ENCODE measurements at places on chromosomes 11 and 22.

GRCh38 chr11:1005928-1006327 lies 30.6 kb downstream of the MUC6 start:
- DNase-seq, result no peak

GRCh38 chr11:12017243-12017678 lies 8.8 kb upstream of the DKK3 start:
- no peak for DNase-seq

GRCh38 chr11:70371241-70371640 lies 27.1 kb upstream of the CTTN start:
- no peak for DNase-seq

GRCh38 chr11:116517077-116517476 lies 255.7 kb downstream of the BUD13 start:
- DNase-seq, result no peak

GRCh38 chr11:60699284-60699691 lies at the start of gene MS4A8:
Gene MS4A8 (plus strand): TSS chr11:60699612. CDS start chr11:60700861, 1,249 bp downstream.
- DNase-seq, result no peak

GRCh38 chr11:126391970-126392632 lies 36.6 kb downstream of the ST3GAL4 start:
- no peak for DNase-seq

DNA sequence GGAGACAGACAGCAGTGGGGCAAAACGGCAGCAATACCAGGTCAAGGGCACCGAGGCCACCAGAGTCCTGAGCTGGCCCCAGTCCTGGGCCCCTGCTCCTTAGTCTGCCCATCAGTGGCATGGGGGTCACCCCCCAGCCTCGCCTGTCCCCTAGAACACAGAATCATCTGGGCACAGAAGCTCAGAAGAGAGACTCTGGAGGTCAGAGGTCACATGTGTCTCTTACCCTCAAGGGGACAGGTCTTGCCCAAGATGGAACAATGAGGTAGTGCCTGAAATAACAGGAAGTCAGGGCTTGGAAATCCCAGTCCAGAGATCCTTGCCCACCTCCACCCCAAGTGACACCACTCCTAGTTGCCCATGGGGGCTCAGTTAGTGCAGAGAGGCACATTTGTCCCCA lies 20.6 kb downstream of the PDE2A start:
- DNase-seq, result no peak

- DNase-seq, result no peak
Measured at GRCh38 chr11:113167599-113167998, 146.8 kb upstream of the TTC12 start.

DNA sequence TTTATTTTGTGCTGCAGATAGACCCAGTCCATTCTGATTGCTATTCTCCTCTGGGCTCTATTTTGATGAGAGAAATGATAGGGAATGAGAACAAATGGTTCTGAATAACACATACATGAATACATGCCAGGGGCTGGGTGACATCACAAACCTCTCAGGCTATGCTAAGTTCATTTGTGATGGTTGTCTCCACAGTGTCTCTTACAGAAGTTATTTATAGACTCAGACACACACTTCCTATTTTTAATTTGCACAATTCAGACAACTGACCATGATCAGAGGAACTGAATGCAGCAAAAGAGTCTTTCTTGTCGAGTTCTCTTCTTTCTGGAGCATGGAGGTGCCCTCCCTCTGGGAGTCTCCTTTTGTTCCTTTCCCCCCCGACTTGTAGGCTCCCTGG lies 991.7 kb downstream of the OPCML start:
- no peak for DNase-seq

- DNase-seq, result no peak
Measured at GRCh38 chr11:11446967-11447366, 93.9 kb upstream of the CSNK2A3 start.

DNA sequence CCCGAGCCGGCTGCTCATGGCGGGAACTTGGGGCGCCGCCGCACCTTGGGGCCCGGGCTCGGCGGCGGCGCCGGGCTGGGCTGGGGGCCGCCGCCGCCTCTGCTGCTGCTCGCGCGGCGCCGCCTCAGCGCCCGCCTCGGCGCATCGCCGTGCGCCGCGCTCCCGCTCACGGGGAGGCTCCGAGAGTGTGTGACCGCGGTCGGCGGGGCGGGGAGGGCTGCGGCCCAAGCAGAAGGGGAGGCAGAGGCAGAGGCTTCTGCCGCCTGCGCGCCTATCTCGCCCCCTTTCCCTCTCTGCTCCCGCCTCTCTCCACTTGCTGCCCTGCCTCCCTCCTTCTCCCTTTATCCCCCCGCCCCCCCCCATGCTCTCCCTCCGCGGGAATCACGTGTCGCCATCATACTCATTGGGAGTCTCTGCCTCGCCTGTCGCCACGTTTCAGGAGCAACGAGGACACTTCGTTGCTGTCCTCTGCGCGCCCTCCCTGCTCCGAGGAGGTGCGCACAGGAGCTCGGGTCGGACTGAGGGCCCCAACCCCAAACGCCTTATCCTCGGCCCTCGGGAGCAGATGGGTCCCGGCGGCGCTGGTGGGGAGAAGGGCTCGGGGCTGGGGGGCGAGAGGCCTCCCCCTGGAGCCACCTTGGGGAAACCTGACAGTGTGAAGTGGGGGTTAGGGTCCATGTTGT lies at the start of gene GUCY1A2:
Gene GUCY1A2 (minus strand): TSS at position 258 of the 683 bp plus-strand sequence. CDS start 421 bp downstream, outside the sequence.
- no peak for DNase-seq

GRCh38 chr22:43169310-43170130 lies 17.4 kb downstream of the TTLL12 start:
- no peak for DNase-seq

DNA sequence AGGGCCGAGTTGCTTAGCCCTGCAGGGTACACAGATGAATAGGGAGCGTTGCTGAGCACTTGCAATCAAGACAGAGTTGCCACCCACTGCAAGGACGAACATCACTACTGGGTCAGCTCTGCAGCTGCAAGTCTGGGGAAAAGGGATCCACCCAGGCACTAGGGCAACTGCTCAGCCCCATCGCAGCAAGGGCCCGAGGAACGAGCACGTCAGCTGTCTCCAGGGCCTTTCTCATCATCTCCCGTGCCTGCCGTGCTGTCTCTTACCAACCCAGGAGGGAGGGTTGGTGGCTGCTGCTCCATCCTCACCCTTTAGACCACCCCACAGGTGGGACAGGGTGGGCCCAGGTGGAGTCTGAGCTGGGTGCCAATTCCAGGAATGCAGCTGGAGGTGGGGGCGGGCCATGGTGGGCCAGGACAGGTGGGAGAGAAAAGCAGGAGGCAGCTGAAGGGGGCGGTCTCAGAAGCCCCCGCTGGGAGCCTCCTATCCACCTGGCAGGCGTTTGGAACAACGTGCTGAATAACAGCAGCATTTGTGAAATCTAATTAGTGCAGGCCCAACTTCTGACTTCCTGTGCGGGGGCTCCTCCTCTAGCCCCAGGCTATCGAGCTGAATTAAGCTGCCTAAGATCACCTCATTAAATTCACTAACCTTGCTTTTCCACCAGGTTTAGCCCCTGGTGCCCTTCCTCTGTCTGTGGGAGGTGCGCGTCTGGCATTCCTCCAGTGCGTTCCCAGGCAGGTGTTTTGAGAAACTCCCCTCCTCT lies 252.5 kb downstream of the ST3GAL4 start:
- DNase-seq, result no peak

DNA sequence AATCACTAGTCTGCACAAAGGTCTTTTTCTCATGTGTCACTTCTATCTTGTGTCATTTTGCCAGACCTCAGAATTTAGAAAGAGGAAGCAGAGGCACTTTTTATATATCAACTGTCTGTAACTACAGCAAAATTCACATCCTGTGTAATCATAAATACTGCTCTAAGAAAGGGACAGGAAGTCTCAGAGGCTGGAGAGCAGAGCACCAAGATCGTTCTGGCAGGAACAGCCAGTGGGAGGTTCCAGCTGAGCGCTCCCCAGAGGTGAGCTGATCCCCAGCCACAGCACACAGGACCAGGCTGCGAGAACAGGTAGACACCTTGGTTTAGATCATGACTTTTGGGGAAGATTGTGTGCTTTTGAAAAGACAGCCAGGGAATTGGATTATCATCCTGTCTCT lies at the start of gene MS4A7:
Gene MS4A7 (plus strand): TSS at position 179 of the 400 bp plus-strand sequence. CDS start 4,610 bp downstream, outside the sequence.
- no peak for DNase-seq

DNA sequence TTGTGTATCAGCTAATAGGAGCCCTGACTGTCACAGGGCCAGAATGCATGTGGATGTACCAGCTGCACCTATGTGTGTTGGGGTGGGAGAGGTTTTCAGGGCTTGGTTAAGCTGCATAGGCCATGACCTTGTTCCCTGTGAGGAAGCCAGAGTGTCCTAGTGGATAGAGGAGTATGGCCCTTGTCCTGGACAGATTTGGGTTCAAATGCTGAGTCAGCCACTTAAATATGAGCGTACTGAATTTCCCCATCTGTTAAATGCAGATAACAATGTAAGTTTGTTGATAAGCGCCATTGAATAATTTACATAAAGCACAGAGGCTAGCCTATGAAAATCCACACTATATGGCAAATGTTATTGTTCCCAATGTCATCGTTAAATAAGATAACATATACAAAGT lies 74.4 kb downstream of the PANX1 start:
- no peak for DNase-seq

DNA sequence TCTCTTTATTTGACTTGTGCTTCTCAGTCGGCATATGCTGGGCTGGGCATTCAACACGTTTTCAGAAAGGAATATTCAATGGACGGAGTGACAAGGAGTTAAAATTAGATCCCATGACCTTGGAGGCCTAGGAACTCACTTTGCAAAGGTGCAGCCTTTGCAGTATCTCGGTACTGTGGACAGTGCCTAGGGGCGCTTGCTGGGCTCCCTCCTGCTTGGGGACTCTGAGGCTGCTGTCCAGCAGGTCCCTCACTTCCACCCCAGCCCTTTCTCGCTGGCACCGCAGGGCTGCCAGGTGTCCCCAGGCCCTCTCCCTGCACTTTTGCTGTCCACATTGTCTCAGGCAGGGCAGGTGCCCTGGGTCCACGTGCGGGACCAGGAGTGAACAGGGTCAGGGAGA lies 255.5 kb upstream of the B3GAT1 start:
- DNase-seq, result no peak

- DNase-seq, result no peak
Measured at GRCh38 chr22:48444320-48445112, 1383.2 kb downstream of the BRD1 start.

DNA sequence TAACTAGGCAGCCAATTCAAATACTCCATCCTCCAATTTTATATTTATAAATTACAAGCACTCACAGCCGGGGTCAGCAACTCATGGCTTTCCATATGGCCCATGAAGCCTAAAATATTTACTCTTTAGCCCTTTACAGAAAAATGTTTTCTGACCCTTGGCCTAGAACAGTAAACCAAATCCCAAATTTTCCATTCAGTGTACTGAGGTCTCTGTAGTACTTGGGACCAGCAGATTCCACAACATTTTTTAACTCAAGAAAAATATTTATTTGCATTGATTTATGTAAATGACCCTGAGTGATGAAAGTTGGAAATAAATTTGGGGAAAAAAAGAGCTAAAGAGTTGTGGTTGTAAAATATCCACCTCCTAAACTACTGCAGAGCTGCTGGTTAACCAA lies 82.6 kb downstream of the SLC1A2 start:
- DNase-seq, result no peak

DNA sequence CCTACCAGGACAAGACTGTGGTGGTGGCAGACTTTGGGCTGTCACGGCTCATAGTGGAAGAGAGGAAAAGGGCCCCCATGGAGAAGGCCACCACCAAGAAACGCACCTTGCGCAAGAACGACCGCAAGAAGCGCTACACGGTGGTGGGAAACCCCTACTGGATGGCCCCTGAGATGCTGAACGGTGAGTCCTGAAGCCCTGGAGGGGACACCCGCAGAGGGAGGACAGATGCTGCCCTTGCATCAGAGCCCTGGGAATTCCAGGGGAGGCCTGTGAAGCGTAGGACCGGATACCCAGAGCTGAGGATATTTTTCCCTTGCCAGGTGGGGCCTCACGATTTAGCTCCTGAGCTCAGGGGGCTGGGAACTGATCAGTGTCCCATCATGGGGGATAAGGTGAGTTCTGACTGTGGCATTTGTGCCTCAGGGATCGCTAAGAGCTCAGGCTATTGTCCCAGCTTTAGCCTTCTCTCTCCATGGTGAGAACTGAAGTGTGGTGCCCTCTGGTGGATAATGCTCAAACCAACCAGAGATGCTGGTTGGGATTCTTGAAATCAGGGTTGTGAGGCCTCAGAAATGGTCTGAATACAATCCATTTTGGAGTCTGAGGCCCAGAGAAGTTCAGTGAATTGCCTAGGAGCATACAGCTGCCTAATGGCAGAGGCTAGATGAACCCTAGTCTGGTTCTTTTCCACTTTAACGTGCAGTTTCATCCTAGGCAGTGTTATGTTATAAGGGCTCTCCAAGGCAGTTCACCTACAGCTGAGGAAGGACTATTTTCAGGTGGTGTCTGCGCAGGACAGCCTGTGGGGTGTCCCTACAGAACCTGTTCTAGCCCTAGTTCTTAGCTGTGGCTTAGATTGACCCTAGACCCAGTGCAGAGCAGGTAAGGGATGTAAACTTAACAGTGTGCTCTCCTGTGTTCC lies 19.5 kb downstream of the PIK3IP1 start:
- DNase-seq, result peak; percentile 67

- DNase-seq, result no peak
Measured at GRCh38 chr22:25012741-25013143, 60.2 kb downstream of the KIAA1671 start.

DNA sequence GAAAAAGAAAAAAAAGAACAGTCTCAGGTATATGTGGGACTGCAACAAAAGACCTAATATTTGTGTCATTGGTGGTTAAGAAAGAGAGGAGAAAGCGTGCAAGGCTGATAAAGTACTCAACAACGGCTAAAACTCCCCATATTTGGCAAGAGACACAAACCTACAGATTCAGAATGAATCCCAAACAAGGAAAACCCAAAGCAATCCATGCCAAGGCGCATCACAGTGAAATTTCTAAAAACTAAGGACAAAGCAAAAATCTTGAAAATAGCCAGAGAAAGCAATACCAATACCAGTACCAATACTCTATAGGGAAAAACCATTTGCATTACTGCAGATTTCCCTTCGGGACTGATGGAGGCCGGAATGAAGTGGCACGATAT lies 32.4 kb upstream of the SEPTIN5 start:
- no peak for DNase-seq

DNA sequence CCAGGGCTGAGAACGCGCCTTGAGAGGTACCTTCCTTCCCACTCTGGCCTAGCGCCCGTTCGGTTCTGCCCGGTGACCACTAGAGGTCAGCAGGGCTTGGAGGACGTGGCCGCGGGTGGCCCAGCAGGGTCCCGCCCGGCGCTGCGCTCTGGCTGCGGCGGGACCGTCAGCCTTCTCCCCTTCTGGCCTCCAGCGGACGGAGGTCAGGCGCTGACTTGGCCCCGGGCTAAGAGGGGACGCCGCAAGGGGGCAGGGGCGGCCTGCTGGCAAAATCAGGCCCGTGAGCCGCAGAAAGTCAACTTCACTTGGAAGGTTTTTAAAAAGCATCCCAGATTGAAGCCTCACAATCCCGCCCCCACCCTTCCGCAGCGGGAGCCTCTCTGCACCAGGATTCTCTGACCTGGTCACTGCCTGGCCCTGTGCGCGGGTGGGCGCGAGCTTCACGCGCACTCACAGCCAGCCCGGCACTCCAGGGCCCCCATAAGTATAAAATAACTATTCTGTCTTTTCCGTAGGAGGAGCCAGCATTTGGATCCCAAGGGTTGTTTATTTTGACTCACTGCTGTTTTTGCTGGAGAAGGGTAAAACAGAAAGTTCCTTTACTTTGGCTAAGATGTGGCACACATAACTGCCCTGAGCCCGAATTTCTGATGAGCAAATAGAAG lies 23.2 kb upstream of the ZBTB16 start:
- peak; percentile 47 for DNase-seq

- no peak for DNase-seq
Measured at GRCh38 chr11:116792869-116793771, 1.4 kb upstream of the APOA5 start.
